Smooth muscle cell of the pulmonary artery (primary cell): ENCODE measurements at places on chromosomes 5 and 9. TPM values are rescaled to one million over a fixed set of nuclear protein-coding genes. Genes with fewer than 3 reads are reported as not detected.

CDKN2B gene
- 6.0 and 52.4 TPM in 2 replicates for total RNA-seq

CDC20B gene
- total RNA-seq: 0.07 TPM in 1 of 2 replicates, not detected in the other

TAF11L2 gene
- total RNA-seq: not detected in 2 replicates

GRIA1 gene
- total RNA-seq: 0.23 and 2.4 TPM in 2 replicates

SPATA31A1 gene
- total RNA-seq: not detected in 2 replicates

SURF6 gene
- 9.2 and 12.0 TPM in 2 replicates for total RNA-seq

FCN1 gene
- not detected in 2 replicates for total RNA-seq

MRRF gene
- 23.6 and 29.2 TPM in 2 replicates for total RNA-seq

NUTM2G gene
- total RNA-seq: not detected in 2 replicates

FOXD4L6 gene
- 0.13 and 0.17 TPM in 2 replicates for total RNA-seq

TRMT10B gene
- total RNA-seq: 3.2 and 4.4 TPM in 2 replicates
